NCI-H526 treated with DMSO at 0.1 percent for 48 hours (cell line): ENCODE measurements at places on chromosomes 12 and 14.

DNA sequence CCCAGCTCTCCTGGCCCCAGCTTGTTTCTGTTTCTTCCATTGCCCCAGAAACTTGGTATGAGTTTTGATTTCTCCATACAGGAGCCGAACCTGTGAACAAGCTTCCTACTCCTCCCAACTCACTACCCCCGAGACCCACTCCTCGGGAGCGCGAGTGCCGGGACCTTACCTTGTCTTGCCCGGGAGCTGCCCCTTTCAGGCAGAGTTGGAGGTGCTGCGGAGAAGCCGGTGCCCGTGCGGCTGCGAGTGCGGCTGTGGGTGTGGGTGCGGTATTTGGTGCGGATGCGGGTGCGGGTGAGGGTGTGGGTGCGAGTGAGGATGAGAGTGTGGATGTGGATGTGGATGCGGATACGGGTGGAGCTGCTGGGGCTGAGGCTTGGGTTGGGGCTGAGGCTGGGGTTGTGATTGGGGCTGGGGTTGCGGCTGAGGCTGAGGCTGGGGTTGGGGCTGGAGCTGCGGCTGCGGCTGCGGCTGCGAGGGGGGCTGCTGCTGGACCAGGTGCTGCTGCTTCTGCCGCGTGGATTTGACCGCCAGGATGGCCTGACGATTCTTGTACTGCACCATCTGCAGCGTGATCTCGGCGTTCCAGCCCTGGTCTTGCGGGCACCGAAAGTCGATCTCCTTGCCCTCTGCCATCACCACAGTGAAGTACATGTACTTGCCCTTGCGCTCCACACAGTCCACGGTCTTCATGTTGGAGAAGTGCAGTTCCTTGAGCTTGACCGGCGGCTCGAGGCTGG, 1.1 kb downstream of the PHLDA1 start:
- DNase-seq: peak; percentile 22

GRCh38 chr14:77409131-77409533, 14.2 kb downstream of the NOXRED1 start:
- DNase-seq: no peak

GRCh38 chr14:35829449-35829848, 3.3 kb downstream of the BRMS1L start:
- DNase-seq: no peak

- no peak for DNase-seq
Measured at GRCh38 chr12:47867495-47867941, 37.3 kb downstream of the VDR start.

GRCh38 chr12:116962197-116962596, 51.4 kb downstream of the FBXW8 start:
- DNase-seq: no peak

DNA sequence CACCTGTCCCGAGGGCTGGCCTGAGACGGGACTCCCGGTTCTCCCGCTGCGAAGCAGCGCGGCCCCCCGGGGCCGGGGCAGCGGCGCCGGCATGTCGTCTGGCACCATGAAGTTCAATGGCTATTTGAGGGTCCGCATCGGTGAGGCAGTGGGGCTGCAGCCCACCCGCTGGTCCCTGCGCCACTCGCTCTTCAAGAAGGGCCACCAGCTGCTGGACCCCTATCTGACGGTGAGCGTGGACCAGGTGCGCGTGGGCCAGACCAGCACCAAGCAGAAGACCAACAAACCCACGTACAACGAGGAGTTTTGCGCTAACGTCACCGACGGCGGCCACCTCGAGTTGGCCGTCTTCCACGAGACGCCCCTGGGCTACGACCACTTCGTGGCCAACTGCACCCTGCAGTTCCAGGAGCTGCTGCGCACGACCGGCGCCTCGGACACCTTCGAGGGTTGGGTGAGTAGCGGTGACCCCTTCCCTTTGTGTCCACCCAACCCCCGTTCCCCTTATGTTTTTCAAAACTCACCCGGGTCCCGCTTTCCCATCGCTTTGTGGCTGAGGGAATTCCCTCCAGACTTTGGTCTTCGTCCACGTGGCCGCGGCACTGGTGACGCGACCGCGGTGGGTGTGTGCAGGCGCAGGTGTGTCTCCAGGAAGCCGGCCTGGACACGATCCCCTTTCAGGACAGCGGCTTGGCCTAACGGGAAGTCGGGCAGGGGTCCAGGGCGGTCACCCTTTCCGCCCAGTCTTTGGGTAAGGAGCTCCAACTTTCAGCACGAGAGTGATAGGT, 826 bp downstream of the PRKCH start:
- no peak for DNase-seq

DNA sequence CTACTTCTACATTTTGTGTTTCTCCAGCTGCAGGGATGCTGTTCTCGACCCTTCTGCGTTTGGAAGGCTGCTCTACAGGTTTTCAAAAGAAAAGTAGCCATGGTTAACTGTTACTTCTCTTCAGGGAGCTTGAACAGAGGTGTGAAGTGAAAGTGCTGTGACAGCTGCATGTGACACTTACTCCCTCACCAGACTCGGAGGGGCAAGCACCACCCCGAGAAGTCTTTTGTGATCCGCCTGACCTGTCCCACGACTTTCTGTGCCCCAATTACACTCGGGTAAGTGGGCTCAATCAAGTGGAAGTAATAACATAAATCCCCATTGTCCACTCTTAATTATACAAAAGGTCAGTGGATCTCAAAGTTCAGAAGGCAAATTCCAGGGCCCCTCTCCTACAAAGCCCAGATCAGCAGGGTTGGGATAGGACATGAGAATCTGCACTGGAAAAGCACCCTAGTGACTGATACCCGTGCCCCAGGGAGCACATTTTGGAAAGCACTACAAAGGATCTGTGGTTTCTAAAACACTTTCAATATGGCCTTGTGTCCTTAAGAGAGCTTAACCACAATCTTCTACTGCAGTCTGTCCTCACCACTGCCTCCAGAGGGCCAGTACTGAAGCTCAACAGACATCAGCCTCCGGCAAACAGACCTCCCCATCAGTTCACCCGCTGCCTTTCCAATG, 11.5 kb downstream of the FICD start:
- DNase-seq: no peak

GRCh38 chr12:47216150-47216677, 136.5 kb upstream of the AMIGO2 start:
- DNase-seq: no peak

GRCh38 chr12:132161796-132162507, 17.7 kb downstream of the NOC4L start:
- no peak for DNase-seq

GRCh38 chr14:63912286-63912685, 59.5 kb downstream of the SYNE2 start:
- no peak for DNase-seq

DNA sequence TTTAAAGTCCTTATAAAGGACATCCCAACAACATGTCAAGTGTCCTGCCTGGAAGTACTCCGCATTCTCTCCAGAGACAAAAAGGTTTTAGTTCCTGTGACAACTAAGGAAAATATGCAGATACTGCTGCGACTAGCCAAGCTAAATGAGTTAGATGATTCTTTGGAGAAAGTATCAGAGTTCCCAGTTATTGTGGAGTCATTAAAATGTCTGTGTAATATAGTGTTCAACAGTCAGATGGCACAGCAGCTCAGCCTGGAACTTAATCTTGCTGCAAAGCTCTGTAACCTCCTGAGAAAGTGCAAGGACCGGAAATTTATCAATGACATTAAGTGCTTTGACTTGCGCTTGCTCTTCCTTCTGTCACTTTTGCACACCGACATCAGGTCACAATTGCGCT, 40.2 kb downstream of the RIC8B start:
- DNase-seq: no peak

GRCh38 chr12:45768194-45768593, 38.7 kb downstream of the ARID2 start:
- DNase-seq: no peak

GRCh38 chr14:22822571-22823098, 7.1 kb upstream of the MRPL52 start:
- peak; percentile 18 for DNase-seq

GRCh38 chr14:64951291-64951690, 8.7 kb upstream of the GPX2 start:
- no peak for DNase-seq

DNA sequence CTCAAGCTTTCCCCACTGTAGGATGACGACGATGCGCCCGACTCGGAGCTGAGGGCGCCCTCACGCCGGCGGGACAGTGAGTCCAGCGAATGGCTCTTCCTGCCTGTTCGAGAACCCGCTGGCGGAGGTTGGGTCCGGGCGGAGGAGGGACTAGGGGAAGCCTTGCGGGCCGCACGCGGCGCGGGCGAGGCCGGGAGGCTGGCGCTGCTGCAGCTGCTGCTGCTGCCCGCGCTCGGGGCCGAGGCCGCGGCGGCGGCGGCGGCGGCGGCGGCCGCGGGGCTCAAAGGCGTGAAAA, 1.9 kb downstream of the CCDC177 start:
- no peak for DNase-seq

- DNase-seq: no peak
Measured at GRCh38 chr14:94375552-94376107, 12.8 kb downstream of the SERPINA1 start.

DNA sequence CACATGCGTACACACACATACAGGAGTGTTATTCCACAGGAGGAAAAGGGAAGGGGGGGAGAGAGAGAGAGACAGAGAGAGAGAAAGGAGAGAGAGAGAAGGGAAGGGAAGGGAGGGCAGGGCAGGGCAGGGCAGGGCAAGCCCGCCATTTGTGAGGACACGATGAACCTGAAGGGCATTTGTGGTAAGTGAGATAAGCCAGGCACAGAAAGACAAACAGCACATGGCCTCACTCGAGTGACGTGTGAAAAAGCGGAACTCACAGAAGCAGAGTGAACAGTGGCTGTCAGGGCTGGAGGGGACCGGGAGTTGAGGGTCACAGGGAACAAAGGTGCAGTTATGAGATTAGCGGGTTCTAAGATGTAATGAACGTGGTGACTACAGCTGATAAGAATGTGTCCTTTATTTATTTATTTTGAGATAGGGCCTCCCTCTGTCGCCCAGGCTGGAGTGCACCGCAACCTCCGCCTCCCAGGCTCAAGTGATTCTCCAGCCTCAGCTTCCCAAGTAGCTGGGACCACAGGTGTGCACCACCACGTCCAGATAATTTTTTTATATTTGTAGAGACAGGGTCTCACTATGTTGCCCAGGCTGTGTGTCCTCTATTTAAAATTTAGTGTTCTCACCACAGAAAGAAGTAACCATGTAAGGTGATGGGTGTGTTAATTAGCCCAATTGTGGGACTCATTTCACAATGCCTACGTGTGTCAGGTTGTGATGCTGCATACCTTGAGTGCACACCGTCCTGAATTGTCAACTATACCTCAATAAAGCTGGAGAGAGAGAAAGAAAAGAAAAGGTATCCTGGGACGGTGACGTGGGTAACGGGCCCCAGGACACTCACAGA, 18.7 kb upstream of the FBRSL1 start:
- no peak for DNase-seq

DNA sequence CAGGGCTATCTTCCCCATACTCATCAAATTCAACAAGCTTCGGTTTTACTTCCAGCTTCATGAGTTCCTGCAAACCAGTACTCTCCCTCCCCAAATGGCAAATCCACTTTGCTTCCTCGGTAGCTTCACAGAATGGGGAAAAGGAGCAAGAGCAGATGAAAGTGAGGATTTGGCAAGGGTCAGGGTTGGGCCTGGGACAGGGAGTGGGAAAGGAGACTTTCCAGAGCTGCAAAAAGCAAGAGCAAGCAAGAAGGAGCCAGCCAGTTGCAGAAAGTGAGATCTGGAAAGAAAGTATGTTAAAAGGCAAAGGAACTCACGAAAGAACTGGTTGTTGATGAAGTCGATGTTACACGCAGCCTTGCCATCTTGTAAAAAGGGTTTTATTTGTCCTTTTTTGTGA, 522.8 kb upstream of the TBX3 start:
- no peak for DNase-seq

GRCh38 chr12:54215989-54216796, 27.4 kb upstream of the SMUG1 start:
- no peak for DNase-seq

DNA sequence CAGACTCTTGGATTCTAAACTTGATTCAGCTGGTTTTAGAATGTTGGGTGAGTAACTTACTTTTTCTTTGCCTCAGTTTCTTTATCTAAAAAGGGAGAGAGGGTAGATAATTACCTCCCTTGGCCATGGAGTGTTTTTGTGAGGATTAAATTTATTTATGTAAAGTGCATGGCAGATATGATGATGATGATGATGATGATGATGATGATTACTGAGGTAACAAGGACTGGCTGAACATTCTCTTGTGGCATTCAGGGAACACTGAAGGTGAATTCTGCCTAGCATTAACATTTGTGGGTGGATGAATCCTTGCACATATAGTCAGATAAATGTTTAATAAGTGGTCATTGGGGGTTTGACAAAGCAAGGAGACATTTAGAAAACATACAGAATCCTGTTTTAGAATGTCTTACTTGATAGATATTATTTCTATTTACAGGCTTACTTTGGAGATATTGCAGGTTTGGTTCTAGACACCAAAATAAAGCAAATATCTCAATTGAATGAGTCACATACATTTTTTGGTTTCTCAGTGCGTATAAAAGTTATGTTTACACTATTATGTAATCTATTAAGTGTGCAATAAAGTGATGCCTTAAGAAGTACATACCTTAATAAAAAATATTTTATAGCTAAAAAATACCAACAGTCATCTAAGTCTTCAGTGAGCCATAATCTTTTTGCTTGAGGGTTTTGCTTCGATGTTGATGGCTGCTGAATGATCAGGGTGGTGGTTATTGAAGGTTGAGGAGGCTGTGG, 123.2 kb downstream of the SNAPC1 start:
- no peak for DNase-seq

DNA sequence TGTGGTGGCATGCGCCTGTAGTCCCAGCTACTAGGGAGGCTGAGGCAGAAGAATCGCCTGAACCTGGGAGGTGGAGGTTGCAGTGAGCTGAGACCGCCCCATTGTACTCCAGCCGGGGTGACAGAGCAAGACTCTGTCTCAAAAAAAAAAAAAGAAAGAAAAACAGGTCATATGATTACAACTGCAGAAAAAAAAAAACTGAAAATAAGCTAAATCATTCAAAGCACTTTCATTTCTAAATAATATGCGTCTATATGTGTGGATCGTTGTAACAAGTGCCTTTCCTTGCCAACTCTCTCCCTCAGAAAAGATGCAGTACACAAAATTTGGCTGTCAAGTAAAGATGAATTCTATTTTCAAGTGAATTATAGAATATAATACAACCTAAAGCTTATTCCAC, 42.4 kb downstream of the ATXN2 start:
- DNase-seq: no peak

DNA sequence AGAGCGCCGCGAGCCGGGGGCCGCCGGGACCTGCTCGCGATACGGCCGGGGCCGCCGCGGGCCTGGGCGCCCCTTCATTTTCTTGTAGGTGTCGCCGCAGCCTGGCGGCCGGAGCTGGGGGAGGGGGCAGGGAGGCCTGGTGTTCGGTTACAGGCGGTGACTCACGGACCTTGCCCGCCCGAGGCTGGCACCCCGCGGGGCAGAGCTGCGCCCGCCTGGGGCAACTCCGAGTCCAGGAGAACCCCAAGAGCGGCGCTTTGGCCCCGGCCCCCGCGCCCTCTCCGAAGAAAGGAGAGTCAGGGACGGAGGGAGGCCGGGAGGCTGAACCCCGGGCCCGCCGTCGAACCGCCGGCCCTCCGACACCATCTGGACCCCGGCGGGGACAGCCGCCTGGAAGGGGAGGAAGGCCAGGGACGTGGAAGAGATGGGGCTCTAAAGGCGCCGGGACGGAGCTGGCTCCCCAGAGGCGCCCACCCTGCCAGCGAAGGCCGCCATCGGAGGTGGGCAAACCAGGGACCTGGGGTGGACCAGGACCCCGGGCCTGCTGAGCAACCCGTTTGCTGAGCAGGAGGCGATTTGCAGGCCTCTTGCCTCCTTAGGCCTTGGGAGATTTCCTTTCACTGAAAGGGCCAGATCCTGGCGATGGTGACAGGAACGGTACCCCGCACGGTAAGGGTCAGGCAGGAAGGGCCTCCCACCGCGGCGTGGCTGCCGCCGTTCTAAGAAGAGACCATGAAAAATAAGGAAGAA, 843 bp upstream of the NUAK1 start:
- peak; percentile 21 for DNase-seq
